Fibroblast of mammary gland (primary cell): ENCODE measurements at places on chromosomes 16 and 17.

GRCh38 chr17:27627514-27627913 is 3.5 kb upstream of the LGALS9 start:
- no peak for DNase-seq

GRCh38 chr16:12503191-12503590 is 300.5 kb downstream of the CPPED1 start:
- DNase-seq = no peak

DNA sequence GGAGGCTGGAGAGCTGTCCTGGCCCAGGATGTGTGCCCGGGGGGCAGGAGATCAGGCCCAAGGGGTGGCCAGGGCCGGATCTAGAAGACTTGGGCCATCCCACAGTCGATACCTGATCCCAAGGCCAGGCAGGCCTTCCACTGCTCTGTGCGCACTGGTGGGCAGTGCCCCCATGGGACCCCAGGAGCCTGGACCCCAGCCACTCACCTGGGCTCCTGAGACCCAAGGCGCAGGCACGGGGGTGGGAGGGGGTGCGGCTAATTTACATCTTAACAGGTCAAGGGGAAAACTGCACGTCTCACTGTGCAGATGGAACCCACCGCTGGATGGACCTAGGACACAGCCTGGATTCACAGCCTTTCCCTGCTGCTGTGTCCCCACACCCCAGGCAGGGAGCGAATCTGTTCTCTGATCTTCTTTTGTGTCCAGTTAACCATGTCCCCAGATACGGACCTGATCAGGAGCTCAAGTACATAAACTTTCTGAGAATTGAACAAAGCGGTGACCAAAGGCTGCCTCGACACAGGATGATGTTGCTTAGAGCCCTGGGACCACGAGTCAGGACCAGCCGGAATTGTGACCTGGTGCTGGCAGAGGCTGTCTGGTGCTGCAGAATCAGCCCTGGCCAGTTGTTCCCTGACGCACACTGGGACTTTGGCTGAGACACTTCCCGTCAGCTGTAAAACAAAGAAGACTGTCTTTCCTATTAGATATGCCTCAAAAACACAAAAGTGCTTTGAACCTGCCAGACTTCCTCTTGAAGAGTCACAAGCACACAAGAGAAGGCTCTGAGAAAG is 60.6 kb downstream of the TNFRSF13B start:
- no peak for DNase-seq

DNA sequence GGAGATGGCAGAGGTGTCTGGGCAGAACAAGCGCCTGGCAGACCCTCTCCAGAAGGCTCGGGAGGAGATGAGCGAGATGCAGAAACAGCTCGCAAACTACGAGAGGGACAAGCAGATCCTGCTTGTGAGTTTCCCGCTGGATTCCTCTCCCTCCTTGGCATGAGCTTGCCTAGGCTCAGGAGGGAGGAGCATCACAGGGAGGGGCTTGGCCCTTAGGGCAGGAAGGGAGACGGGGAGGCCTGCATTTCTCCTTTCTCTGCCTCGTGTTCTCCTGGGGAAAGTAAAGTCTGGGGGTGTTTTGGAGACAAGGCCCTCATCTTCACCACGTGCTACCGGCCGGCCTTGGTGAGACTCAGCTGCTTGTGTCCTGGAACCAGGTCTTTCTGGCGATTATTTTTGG is 18.0 kb upstream of the DBNDD1 start:
- no peak for DNase-seq

DNA sequence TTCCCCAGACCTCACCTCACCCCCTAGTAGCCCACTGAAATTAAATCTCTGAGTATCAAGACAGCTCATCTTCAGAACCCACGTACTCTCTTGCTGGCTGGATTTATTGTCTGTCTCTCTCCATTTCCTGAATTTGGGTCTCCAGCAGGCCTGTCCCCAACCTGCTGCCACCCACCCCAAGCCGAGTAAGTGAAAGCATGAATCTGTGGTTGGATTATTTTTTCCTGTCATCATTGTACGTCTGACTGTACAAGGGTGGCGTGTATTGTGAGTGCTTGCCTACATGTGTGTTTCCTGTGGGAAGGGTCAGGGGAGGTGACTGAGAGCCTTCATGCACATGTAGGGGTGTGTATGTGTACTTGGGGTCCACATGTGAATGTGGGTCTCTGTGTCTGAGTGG is 5.4 kb downstream of the TNP2 start:
- no peak for DNase-seq

DNA sequence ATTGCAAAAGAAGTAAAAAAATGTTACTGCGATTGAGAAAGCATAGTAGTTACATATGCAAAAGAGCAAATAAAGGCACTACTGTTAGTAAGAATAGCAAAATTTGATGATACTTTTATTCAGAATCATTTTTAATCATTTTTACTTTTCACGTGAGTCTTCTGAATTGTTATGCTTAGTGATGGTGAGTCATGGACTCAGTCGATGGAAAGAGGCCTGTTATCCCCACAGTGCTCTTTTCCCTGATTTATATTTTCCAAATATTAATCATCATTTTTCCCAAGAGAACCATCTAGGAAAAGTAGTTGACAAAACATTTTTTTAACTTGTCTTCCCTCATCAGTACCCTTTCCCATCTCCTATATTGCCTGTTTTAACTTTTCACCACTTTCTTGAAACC is 181.1 kb downstream of the CHD9 start:
- DNase-seq = peak; percentile 59

- no peak for DNase-seq
Measured at GRCh38 chr17:82917699-82918345, 78.0 kb upstream of the ZNF750 start.

DNA sequence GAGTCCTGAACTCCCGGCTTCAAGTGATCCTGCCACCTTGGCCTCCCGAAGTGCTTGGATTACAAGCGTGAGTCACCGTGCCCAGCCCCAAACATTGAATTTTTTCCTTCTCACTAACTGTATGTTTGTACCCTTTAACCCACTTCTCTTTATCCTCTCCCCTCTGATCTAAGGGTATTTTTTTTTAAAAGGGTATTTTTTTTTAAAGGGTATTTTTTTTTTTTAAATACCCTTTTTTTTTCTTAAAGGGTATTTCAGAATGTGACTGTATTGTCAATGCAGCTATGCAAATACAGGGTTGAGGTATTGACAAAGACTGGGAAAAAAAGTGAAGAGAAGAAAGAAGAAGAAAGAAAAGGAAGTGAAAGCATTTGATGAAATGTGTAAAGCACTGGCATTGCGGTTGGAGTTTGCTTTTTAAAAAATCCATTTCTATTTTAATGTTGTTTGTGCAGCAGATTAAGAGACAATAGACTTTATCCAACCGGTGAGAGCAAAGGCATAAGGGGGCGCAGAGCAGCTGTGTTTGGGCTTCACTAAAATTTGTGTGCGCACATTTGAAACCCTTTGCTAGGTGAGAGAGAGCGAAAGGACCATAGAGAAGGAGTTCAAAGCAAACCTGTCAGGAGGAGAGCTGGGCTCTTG is 42.4 kb downstream of the SYT17 start:
- peak; percentile 16 for DNase-seq

DNA sequence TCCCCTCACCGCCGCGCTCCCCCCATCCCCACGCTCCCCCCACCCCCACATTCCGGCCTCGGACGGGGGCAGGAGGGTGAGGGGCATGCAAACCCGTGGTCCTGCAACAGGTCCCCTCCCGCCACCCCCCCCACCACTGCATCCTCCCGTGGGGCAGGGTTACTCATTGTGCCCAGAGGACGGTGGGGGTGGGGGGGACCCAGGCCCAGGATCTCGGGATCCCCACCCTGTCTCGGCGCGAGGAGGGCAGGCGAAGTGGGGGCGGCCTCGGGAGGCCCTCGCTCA is 8.5 kb downstream of the SLC22A31 start:
- DNase-seq = no peak

DNA sequence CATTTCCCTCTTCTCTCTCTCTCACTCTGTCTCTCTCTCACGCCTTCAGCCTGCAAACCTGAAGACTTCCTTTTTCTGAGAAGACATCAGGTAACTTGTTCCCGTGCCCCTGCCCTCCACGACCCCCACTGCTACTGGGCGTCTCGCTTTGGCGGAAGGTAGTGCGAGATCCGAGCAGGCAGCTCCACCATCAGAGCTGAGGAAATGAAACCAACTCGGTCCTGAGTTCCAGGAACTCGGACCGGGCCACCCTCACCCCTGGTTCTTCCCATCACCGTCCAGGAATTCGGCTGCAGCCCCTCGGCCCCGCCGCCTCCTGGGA is 585 bp downstream of the MLKL start:
- peak; percentile 13 for DNase-seq

DNA sequence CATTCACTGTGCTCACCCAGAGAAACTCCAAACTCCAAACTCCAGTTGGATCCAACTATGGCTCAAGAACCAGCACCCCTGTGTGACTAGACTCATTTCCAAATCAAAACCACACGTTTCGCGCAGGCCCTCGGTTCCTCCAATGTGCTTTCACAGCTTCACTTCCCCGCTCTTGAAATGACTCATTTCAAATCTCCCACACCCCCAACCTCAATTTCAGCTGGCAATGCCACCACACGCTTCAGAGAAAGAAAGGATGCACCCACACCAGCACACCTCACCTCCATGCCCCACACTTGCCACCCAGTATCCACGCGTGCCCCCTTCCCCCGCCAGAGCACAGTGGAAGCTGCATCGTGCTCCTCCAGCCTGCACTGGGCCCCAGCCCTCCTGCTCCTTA is 9.0 kb downstream of the TMEM92 start:
- DNase-seq = peak; percentile 39

- DNase-seq = peak; percentile 61
Measured at GRCh38 chr17:57370037-57370581, 113.8 kb downstream of the MSI2 start.

GRCh38 chr17:27514595-27515413 is 58.6 kb downstream of the KSR1 start:
- DNase-seq = no peak

GRCh38 chr17:80984749-80985148 is 6.9 kb upstream of the CHMP6 start:
- peak; percentile 83 for DNase-seq

DNA sequence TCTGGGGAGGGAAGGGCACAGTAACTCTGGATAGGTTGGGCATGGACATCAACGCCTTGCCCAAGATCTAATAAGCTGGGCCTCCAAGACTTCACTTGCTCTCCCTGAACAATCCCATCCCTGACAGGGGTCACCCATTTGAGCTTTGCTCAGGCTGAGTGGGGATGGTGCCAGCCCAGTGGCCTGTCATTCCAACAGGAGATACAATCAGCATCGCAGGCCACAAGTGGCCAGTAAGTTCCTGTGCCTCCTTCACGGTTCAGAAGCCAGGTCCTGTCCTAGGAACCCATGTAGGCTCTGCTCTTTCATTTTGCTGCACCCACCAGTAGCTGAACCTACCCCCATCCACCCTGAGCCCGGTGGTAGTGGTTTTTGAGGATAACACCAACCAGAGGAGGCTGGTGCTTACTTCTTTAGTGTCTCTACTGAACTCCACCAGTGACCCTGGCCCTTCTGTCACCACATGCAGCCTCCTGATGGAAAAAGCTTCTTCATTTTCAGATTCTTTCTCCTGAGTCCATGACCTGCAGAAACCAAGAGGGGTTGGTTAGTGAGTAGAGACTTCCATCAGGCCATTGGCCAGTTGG is 14.9 kb downstream of the PLEKHG4 start:
- no peak for DNase-seq

- no peak for DNase-seq
Measured at GRCh38 chr16:70679671-70680494, 6.0 kb downstream of the MTSS2 start.

GRCh38 chr16:68478526-68479250 is 30.4 kb upstream of the SMPD3 start:
- no peak for DNase-seq

- DNase-seq = peak; percentile 46
Measured at GRCh38 chr17:77609553-77610517, 348.7 kb upstream of the TNRC6C start.

DNA sequence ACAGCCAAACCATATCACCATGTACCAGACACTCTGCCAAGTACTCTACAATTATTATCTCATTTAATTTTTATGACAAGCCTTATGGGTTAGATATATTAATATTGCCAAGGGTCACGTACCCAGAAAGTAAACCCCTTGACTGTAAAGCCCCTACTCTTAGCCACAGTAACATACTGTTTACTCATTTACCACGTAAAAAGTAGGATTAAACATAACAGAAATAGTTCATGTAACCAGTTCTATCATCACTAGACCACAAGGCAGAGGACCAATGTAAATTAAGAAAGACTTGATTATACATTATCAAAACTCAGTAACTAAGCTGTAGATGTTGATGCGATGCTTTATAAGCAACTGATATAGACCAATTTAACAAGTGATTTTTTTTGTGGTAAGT is 101.5 kb upstream of the CNTNAP4 start:
- no peak for DNase-seq

DNA sequence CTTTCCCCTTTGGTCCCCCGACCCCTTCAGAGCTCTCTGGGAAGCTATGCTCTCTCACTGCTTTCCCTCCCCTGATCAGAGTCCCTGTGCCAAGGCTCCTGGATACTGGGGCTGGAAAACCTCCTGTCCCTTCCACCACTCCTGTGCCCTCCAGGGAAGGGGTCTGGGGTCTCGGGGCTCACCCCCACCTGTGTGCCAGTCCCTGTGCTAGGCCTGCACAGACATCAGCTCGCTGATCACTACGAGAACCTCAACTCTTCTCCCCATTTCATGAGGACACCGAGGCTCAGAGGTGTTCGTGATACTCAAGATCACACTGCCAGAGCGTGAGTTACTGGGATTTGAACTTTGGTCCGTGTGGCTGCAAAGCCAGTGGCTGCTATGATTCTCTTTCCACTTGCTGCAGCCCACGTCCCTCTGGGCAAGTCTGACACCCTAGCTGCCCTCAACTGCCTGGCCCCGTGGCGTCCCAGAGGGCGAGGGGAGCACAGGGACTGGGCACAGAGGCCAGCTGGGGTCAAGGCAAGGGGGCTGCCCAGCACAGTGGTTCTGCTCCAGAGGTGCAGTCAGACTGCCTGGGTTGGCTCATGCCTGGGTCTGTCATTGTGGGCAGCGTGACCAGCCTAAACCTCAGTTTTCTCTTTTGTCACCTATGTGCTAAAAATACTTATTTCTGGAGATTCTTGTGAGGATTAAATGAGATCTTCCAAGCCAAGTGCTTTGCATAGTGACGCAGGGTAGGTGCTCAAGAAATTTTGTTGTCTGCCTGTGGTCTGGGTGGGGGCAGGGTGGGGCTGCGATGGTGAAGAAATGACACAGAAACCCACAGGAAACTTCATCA is 43.8 kb upstream of the TOB1 start:
- no peak for DNase-seq
